ENCODE measurements at places on chromosomes 4 and X.

- no peak for DNase-seq
These were observed 12.1 kb downstream of the FGFBP1 start for GRCh38 chr4:15926486-15926885.

- no peak for DNase-seq
These were observed 12.5 kb downstream of the SH2D1A start for GRCh38 chrX:124358800-124359383.

- no peak for DNase-seq
These were observed 50.3 kb downstream of the TMEM165 start for GRCh38 chr4:55445921-55446577.

GRCh38 chrX:148385471-148385870 is 114.9 kb upstream of the AFF2 start:
- no peak for DNase-seq

DNA sequence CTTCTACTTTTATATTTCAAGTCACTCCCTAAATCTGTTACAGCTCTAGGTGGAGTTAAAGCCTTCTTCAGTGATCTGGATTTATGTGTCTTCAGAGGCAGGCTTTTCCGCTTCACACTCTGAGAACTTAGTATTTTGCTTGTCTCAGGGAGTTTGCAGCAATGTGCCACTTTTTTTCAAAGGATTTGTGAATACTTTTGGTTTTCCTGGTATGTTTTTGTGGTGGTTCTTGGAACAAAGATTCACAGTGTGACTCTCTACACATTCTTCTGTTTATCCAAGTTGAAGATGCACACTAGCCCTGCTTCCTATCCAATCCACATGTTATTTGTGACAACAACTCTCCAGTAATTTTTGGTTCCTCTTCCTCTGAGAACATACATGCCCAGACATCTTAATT is 1253.7 kb downstream of the TECRL start:
- no peak for DNase-seq

Data from esophagus squamous epithelium (tissue), 5 donors.